ENCODE measurements at places on chromosomes 1 and 21. TPM values are rescaled to one million over a fixed set of nuclear protein-coding genes. Genes with fewer than 3 reads are reported as not detected.

CR1L gene
- polyA plus RNA-seq = not detected

EFNA3 gene
- polyA plus RNA-seq = 1.3 TPM

CAMK1G gene
- not detected for polyA plus RNA-seq

LCE2C gene
- not detected for polyA plus RNA-seq

CLDN19 gene
- not detected for polyA plus RNA-seq

KRTAP11-1 gene
- not detected for polyA plus RNA-seq

GFI1 gene
- 4.9 TPM for polyA plus RNA-seq

MYOG gene
- not detected for polyA plus RNA-seq

INAVA gene
- 2.2 TPM for polyA plus RNA-seq

SRRM1 gene
- 35.1 TPM for polyA plus RNA-seq

CDC20 gene
- polyA plus RNA-seq = 0.55 TPM

NT5C1A gene
- not detected for polyA plus RNA-seq

LRRC38 gene
- 0.04 TPM for polyA plus RNA-seq

LIN28A gene
- polyA plus RNA-seq = not detected

NBPF10 gene
- 0.88 TPM for polyA plus RNA-seq

YY1AP1 gene
- 32.3 TPM for polyA plus RNA-seq

CXADR gene
- 5.7 TPM for polyA plus RNA-seq

TMEM183A gene
- polyA plus RNA-seq = 40.8 TPM

TEX38 gene
- not detected for polyA plus RNA-seq

All from adipose tissue (tissue), 3 donors.